ENCODE measurements at places on chromosomes 1 and 21.

- no peak for DNase-seq
Observed at GRCh38 chr1:184870319-184870718, 104.0 kb downstream of the NIBAN1 start.

- DNase-seq: no peak
Observed at GRCh38 chr21:18354947-18355346, 48.6 kb downstream of the TMPRSS15 start.

DNA sequence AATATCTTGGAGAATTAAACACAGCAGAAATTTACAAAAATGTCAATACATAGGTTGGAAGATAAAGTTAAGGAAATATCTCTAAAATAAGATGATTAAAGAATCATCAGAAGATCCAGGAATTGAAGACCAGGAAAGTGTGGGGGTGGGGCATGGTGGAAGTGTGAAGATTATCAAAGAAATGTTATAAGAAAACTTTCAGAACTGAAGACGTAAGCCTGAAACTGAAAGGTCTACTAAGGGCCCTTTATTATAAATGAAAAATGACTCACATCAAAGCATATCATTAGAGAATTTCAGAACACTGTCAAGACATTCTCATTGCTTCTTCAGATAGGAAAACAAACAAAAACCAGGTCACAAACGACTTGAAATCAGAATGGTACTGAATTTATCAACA is 92.4 kb upstream of the DPT start:
- no peak for DNase-seq

DNA sequence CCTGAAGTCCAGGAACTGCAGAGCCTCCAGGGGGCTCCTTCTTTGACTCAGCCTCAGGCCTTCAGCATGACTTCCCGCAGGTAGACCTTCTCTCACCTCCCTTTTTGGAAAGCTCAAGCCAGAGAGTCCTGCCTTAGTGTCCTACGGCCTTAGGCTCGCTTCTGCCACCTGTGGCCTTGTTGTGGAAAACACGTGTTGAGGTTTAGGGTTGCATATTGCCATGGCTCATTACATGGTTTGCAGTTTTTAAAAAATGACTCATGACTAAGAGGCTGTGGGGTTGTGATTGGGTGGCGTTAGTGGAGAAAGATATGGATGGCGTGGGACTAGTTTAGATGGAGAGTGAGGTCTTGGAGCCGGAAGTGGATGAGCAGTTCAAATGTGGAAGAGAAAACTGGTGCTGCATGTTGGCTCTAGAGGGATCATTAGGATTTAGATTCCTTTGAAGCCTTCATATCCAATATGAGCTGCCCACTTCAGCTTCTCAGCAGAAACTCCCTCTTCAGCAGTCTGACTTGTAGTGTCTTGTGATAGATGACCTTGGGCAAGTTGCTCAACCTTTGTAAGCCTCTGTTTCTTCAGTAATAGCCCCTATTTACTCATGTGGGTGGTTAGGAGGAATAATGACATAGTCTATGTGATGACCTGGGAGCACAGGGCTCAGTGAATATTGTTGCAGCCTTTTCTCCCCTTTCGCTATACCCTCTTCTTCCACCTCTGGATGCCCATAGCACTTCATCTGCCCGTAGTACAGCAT is 6.5 kb upstream of the FGGY start:
- DNase-seq: peak; percentile 54

GRCh38 chr1:36536727-36537126 is 54.0 kb upstream of the CSF3R start:
- DNase-seq: no peak

GRCh38 chr1:56646611-56647010 is 1.5 kb downstream of the PRKAA2 start:
- DNase-seq: no peak

DNA sequence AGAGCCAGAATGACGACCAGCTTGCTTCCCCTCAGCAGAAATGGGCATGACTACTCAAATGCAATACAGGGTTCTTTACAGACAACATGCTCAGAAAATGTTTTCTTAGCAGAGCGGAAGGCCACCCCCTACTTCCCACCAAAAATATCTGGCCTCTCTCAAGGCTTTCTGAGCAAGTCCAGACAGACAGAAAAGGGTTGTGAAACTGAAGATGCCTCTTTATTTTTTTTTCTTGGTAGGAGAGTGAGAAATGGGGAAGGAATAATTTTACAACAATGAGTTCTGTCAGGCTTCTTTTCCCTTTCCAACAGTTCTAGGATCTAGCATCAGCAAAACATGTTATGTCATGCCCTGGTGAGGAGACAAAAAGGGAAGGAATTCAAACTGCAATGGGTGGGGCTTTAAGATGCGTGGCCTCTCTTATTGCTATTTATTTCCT is 172.0 kb upstream of the CAMK1G start:
- DNase-seq: no peak

GRCh38 chr1:225250432-225250831 is 177.4 kb downstream of the LBR start:
- DNase-seq: no peak

DNA sequence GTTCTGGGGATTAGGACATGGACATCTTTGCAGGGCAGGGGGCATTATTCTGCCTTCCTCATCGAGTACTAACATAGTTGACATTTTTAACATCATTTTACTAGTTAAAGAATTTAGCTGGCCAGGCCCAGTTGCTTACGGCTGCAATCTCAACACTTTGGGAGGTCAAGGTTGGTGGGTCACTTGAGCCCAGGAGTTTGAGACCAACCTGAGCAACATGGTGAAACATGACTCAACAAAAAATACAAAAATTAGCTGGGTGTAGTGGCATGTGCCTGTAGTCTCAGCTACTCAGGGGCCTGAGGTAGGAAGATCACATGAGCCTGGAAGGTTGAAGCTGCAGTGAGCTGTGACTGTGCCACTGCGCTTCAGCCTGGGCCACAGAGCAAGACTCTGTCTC is 29.8 kb upstream of the THEM4 start:
- DNase-seq: no peak

DNA sequence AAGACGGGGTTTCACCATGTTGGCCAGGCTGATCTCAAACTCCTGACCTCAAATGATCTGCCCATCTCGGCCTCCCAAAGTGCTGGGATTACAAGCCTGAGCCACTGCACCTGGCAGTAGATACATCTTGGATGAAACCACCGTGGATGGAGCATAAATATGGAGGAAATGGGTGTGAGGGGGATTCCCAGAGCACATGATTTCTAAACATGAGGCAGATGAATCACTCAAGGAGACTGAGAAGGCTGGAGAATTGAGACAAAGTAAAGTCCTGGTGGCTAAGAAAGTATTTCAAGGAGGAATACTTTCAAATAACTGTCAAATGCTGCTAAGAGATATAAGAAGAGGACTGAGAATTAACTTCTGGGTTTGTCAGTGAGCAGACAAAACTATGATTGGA is 5.4 kb upstream of the PGBD5 start:
- DNase-seq: no peak

GRCh38 chr1:28199328-28200233 is 23.1 kb upstream of the PTAFR start:
- peak; percentile 86 for DNase-seq

- peak; percentile 62 for DNase-seq
Observed at GRCh38 chr1:225999912-226000337, 782 bp upstream of the SDE2 start.

- no peak for DNase-seq
Observed at GRCh38 chr1:15014516-15014915, 139.0 kb upstream of the TMEM51 start.

- DNase-seq: no peak
Observed at GRCh38 chr1:47711848-47712492, 274.1 kb downstream of the FOXD2 start.

GRCh38 chr1:54191525-54191924 is 8.3 kb downstream of the CYB5RL start:
- DNase-seq: no peak

GRCh38 chr1:77416692-77417450 is 135.1 kb downstream of the AK5 start:
- DNase-seq: peak; percentile 20

DNA sequence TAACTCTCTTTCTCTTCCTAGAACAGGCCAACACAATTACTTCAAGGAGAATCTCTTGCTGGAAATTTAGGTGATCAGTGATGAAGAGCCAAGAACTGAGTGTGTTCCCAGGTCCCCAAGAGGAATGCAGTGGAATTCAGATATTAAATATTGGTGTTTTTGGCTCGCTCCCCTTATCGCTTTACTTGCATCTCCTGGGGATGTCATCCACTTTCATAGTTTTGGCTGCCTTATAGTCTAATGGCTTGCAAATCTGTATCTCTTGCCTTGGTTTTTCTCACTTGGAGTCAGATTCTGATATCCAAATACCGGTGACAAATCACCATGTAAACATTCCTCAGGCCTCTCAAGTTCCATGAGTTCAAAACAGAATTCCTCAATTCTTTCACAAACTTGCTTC is 151.0 kb upstream of the C1orf87 start:
- DNase-seq: no peak

DNA sequence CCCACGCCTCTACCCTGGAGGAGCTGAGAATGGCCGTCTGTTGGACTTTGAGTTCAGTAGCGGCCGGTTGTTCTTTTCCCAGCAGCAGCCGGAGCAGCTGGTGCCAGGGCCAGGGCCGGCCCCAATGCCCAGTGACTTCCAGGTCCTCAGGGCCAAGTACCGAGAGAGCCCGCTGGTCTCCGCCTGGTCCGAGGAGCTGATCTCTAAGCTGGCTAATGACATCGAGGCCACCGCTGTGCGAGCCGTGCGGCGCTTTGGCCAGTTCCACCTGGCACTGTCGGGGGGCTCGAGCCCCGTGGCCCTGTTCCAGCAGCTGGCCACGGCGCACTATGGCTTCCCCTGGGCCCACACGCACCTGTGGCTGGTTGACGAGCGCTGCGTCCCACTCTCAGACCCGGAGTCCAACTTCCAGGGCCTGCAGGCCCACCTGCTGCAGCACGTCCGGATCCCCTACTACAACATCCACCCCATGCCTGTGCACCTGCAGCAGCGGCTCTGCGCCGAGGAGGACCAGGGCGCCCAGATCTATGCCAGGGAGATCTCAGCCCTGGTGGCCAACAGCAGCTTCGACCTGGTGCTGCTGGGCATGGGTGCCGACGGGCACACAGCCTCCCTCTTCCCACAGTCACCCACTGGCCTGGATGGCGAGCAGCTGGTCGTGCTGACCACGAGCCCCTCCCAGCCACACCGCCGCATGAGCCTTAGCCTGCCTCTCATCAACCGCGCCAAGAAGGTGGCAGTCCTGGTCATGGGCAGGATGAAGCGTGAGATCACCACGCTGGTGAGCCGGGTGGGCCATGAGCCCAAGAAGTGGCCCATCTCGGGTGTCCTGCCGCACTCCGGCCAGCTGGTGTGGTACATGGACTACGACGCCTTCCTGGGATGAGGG is 28.5 kb upstream of the SPSB1 start:
- no peak for DNase-seq

DNA sequence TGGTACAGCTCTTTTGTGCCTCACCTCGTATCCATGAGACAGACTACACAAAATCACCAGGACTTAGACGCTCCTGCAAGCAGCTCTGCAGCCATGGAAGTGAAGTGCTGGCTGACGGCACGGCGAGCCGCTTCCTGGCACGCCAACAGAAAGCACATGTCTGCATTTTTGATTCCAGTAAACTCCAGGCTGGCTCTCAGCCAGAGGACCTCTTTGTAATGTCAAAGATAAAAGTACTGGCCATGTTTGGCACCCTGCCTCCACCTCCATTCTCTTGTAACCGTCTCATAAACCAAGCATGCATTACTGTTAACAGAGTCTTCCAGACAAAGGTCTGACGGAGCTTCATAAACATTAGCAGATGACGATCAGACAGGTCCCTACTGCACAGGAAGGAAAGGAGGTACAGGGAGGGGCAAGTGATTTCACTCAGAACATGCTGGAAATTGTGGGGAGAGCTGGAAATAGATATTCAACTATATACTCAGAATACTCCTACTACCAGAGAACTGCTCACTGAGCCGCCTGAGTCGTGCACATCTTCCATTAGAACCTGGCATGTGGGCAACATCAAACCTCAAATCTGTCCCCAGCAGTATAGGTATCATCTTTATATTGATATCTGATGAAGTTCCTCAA is 632.0 kb downstream of the SMYD3 start:
- peak; percentile 17 for DNase-seq
